NCI-H2081 (cell line): ENCODE measurements at places on chromosomes 3 and 15.

DNA sequence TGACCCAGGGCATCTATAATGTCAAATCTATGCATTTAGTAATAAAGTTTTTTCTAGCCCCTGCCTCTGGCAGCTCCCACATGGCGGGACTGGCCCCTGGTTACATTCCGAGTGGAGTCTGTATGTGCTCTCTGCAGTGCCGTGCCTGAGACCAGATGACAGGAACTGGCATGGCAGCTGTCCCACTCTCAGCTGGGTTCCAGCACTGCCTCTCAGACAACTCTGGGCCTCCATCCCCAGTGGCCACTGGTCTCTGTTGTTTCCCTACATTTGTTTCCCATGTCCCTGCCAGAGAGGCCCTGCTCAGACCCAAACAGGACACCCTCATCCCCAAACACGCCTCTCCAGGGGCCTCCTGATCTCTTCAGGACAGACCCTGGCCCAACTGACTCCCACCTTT, 109.3 kb downstream of the OCA2 start:
- no peak for DNase-seq

DNA sequence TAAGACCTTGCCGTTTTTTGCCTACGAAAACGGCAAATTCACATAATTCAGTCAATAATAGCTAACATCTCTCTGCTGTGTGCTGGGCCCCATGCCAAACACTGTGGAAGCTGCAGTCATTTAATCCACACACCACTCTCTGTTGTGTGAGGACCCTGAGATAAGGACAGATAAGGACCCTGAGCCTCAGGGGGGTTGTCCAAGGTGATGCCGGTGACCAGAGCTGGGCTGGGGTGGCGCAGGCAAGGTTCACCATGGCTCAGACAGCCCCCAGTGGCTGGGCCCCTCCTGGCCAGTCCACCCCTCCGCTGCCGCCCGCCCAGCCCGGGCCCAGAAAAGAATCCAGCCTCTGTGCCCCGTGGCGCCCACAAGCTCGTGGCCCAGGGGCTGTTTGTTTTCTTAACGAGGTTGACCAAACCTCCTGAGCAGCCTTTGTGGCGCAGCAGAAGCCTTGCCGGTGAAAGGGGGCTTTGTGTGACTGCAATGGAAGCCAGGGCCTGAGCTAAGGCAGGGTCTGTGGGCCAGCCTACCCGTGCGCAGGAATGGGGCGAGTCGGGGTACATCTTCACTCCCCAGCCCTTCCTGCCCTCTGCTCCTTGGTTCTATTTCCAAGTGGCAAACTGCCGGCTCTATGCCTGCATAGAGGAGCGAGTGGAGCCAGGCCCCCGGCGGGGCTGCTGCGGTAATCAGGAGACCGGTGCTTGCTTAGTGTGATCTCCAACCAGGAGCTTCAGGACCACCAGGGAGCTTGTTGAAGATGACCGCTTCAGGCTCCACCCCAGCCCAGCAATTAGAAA, 4.4 kb upstream of the SNX22 start:
- no peak for DNase-seq

DNA sequence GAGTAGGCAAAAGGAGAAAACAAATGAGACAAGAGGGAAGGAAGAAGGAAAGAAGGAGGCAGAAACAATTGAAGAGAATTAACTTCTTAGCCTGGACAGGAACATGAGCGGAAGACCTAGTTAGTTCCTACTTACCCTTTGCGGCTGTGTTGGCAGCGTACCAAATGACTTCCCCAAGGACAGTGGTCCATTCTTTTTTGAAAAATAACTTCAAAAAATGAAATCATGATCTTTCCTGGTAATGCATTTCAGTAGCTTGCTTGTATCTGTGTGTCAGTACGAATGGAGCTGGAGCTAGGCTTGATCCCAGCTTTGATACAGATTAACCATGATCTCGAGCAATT, 41.5 kb upstream of the CFAP161 start:
- no peak for DNase-seq

DNA sequence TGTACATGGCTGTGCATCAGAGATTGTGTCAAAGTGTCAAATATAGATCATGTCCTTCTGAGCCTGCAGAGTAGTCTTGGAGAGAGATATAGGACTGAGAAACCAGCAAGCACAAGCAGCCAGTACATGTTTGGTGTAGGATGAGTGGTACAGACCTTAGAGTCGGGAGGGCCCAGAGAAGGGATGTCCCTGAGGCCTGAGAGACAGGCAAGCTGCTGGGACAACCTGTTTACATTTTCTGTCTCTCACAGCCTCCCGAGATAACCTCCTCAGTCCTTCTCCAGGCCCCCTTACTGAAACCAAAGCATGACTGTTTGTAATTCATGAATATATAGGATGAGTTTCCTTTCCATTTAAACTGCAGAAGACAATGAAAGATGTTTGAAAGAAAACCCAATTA, 182.4 kb upstream of the STT3B start:
- DNase-seq = no peak

DNA sequence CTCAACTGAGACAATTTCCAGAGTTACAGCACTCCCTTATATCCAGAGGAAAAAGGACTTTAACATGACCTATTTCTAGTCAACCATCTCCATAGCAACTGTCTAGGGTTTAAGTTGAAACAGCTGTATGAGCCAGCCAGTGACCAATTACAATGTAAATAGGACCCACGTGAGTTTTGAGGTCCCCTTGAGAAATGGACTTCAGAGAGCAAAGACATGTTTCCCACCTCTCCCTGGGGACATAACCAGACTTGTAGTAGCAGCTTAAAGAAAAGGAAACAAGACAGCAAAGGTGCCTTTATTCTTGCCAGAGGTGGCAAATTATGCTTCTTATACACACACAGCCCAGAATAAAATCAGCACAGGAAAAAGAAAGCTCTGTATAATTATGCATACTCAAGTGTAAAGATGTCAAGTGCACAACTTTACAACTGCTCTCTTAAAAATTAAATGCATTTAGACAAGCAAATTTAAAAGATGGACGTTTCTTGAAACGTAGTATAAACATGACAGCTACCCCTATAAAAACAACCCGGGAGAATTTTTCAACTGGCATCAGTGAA, 40.2 kb downstream of the SUMF1 start:
- no peak for DNase-seq

GRCh38 chr3:194486540-194487288, at the start of gene ATP13A3:
Gene ATP13A3 (minus strand): TSS chr3:194487002. CDS start chr3:194462190, 24,812 bp downstream.
- DNase-seq = peak; percentile 98

- no peak for DNase-seq
These were observed 57.1 kb downstream of the PDIA5 start for GRCh38 chr3:123123716-123124616.

DNA sequence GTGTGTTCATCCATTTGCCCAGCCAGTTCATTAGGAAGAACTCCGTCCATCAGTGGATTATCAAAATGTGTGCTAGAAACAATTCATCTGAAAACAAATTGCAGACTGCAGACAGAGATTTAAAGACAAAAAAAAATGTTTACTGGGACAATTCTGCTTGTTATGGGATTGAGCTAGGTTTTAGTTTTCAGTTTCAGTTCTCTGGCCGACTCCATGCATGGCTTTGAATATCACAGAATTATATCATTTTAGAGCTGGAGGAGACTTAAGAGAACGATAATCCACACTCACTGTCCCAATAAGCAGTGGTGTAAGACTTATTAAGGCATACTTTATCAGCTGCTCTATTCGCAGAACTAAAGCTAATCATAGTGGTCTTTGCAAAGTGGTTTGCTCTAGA, 51.1 kb downstream of the TFG start:
- DNase-seq = no peak

- DNase-seq = no peak
These were observed 46.9 kb downstream of the STARD9 start for GRCh38 chr15:42621996-42622925.

- no peak for DNase-seq
These were observed 74.1 kb downstream of the DIPK2A start for GRCh38 chr3:144045766-144046165.

- DNase-seq = no peak
These were observed 67.6 kb downstream of the DCLK3 start for GRCh38 chr3:36696799-36697198.

- DNase-seq = peak; percentile 64
These were observed 213.4 kb upstream of the PEX5L start for GRCh38 chr3:180250172-180250571.

GRCh38 chr3:49378249-49378895, 20.2 kb upstream of the GPX1 start:
- no peak for DNase-seq

GRCh38 chr15:62853841-62854225, 188.7 kb upstream of the TPM1 start:
- DNase-seq = no peak

GRCh38 chr15:55277116-55277564, 12.5 kb downstream of the RAB27A start:
- DNase-seq = no peak

DNA sequence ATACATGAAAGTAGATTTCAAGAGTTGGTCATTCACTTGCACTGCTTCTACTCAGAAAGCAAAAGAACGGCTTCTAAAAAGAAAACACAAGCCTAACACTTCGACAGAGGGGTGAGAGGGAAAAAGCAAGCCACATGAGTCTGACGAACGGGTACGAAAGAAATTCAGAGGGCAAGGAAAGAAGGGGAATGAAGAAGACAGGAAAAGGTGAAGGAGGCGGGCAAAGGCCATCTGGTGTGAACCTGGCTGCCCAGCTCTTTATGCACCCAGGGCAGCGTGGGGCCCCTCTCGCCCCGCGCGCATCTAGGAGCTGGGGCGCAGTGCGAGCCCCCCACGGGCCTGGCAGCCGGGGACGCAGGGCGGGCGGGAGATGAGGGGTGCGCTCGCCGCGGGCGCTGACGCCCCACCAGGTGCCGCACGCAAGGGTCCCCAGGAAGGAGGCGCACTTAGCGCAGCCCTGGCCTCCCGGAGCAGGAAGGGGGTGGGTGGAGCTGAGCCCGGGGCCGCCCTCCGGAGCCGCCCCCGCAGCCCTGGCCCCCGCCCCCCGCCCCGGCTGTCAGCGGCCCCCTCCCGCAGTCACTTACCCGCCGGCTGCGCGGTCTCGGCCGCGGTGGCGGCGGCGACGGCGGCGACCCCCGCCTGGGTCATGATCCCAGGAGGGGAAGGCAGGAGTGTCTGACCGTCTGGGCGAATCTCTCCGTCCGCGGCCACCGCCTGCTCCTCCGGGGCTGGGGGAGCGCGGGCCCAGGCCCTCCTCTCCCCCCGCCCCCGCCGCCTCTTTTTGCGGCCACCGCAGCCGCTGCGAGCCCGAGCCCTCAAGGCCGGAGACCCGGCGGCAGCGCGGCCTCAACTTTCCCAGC, at the start of gene USF3:
TSS of gene USF3 (minus strand) at position 857 of the 860 bp plus-strand sequence. CDS start 21,764 bp downstream, outside the sequence.
- peak; percentile 62 for DNase-seq

GRCh38 chr3:12149029-12149428, 9.7 kb downstream of the TIMP4 start:
- no peak for DNase-seq

GRCh38 chr3:68363796-68364195, 568.6 kb downstream of the TAFA4 start:
- DNase-seq = no peak

- no peak for DNase-seq
These were observed 106.8 kb upstream of the SLC6A11 start for GRCh38 chr3:10709110-10709781.

DNA sequence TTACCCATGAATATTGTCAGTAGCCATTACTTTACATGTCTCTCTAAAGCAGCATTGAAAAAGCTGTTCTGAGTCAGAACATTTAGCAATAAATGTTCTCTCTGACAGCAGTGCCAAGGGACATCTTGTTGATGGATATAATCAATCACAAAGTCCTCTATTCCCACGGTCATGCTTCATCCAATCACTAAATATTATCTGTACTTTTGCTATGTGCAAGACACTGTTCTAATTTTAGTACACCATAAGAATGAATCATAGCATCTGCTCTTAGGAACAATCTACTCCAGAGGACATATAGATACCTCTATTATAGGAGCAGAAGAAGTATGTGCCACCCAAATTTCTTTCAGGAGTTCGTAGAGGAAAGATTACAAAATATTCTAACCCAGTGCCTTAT, 142.5 kb upstream of the MBNL1 start:
- DNase-seq = no peak

- peak; percentile 56 for DNase-seq
These were observed 452.8 kb downstream of the FOXP1 start for GRCh38 chr3:71130471-71131374.

- DNase-seq = no peak
These were observed 393.4 kb upstream of the NR2F2 start for GRCh38 chr15:95937128-95937528.

DNA sequence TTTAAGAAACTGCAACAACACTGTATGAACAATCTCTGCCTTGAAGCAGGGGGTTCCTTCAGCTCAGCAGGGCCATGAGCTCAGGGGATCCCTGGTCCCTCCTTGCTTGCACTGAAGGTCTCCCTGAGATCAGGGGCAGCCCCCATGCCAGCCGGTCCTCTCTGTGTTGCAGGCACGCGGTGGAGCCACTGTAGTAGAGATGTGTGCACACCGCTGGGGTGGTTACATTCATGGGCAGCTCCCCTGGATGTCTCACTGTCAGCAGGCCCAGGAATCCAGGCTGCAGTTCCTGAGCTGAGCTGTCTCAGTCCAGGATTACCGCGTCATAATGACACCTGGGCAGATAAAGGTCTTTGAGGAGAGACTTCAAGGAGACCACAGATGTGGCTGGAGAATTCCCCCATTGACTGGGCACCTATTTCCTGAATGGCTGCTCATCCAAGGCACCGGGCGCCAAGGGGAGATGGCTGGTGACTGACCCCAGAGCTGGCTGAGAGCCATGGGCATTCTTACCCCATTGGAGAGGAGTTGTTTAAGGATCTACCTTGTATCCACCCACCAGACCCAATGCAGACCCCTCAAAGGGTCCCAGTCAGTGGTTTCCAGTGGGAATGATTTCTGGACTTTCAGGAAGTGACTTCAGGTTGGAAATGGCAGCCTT, 10.4 kb upstream of the KLF13 start:
- no peak for DNase-seq

- no peak for DNase-seq
These were observed 323.7 kb upstream of the CTNNB1 start for GRCh38 chr3:40875581-40875980.

DNA sequence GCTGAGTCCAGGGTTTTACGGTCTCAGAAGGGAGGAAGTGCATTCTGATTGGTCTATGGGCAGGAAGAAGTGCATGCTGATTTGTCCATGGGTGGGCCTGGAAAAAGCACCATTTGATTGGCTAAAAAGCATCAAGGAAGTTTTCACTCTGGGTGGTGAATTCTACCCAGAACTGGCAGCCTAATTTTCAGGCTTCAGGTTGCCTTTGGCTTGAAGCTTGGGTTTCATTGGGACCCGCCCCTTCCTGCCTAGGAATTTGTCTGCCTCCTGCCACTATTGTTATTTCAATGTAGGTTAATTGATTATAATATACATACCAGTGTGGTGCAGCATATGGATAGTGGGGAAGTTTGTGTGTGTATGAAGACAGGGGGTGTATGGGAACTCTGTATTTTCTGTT, 1355.9 kb downstream of the SI start:
- DNase-seq = no peak

- DNase-seq = no peak
These were observed 69.5 kb downstream of the MBNL1 start for GRCh38 chr3:152338159-152338720.

DNA sequence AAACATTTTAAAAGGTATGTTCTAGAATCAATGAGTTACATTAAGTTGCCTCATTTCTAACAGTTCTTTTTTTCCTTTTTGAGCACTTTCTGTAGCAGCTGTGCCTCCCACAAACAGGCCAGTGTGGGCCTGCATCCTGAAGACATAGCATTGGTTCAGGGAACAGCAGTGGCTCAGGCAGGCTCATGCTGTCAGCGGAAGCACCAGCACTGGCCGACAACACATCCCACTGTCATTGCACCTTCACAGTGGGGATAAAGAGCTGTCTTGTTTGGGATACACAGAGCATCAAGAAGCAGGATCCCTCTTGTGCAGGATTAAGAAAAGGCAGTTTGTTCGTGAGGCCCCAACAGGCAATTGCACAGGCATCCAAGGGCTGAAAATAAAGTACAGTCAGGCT, 123.3 kb downstream of the MOBP start:
- no peak for DNase-seq

GRCh38 chr15:100170291-100171210, 171.2 kb downstream of the ADAMTS17 start:
- no peak for DNase-seq
